NCI-H82 (cell line): ENCODE measurements at places on chromosomes 5 and 9.

DNA sequence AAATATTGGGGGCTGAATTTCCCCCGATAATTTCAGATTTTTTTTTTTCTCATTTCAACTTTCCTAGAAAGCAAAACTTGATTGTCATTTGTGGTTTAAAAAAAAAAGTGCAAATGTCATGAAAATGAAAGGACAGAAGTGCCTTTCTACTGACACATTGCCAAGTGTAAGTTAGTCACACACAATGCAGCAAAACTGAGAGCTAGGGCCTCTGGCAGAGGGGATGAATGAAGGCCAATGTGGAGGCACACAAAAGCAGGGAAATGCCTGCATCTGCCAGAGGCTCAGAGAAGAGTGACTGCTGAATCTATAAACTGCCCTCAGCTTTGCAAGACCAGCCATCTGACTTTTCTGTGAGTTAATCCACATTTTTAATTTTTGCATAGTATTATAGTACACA lies 6.8 kb upstream of the IFNA5 start:
- DNase-seq, result no peak

GRCh38 chr5:14464671-14465070 lies 116.9 kb upstream of the OTULINL start:
- DNase-seq, result peak; percentile 65

DNA sequence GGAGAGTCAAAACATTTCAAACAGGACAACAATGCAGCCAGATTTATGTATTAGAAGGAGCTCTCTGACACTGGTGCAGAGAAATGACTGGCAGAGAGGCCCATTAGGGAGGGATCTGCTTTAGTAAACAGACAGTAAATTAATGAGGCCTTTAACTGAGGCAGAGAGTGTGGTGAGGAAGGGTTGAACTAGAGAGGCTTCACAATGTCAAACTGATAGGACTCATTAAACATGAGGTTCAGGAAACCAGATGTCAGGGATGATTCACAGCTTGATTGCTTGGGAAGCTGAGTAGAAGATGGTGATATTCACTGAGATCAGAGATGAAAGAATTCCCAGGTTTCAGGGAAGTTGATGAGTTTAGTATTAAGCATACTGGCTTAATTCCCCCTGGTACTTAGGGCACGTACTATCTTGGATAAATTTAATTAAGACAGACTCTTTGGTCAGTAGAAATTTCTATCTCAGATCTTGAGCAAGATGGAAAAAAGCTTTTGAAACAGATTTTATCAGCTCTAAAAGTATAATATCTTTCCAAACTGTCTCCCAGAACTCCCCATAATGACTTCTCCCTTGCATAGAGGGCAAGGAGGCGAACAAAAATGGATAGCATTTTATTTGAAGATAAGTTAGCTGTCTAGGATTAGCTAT lies 8.6 kb upstream of the MUSK start:
- DNase-seq, result no peak

DNA sequence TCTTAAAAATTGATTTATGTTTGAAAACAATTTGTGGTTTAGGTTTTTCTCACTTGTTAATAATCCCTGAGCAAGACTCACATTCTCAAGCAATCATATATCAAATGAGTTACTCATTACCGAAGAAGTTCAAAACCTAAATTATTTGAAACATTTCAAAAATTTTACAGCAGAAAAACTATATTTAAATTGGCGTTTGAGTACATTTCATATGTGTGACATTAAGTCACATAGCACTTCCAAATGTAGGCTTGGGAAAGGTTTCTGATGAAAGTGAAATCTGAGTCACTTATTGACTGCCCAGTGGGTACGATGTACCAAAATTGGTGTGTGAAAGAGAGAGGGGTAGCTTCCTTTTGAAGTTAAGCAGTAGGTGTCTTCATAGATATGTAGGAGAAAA lies 411.4 kb upstream of the SGCD start:
- no peak for DNase-seq

GRCh38 chr5:140005145-140005591 lies 37.9 kb downstream of the NRG2 start:
- DNase-seq, result no peak

- no peak for DNase-seq
Observed at GRCh38 chr9:124475868-124476690, 25.8 kb downstream of the ADGRD2 start.

GRCh38 chr5:116035123-116035522 lies 2.9 kb downstream of the ARL14EPL start:
- DNase-seq, result no peak

DNA sequence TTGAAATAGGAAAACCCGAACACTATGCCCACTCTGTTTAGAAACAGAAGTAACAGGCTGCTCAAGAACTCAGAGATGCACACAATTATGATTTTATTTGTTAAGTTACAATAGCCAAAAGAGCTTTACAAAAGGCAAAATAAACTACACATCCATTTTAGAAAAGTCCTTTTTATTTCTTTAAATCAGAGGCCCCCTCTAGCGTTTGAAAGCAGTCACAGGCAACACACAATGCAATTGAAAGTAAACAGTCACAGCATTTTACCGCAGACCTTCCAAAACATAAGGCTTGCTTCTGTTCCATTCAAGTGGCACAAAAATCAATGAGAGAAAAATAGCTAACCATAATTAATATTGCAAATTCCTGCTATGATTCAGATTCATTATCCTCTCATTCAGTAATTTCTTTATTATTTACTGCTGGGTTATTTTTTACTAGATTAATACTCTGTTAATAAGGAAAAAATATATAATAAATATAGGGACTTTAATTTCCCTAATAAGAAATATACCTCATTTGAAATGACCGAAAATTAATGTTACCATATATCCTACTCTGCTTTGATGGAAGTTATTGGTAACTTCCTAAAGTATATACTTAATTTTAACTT lies 78.3 kb downstream of the CEP120 start:
- peak; percentile 57 for DNase-seq

DNA sequence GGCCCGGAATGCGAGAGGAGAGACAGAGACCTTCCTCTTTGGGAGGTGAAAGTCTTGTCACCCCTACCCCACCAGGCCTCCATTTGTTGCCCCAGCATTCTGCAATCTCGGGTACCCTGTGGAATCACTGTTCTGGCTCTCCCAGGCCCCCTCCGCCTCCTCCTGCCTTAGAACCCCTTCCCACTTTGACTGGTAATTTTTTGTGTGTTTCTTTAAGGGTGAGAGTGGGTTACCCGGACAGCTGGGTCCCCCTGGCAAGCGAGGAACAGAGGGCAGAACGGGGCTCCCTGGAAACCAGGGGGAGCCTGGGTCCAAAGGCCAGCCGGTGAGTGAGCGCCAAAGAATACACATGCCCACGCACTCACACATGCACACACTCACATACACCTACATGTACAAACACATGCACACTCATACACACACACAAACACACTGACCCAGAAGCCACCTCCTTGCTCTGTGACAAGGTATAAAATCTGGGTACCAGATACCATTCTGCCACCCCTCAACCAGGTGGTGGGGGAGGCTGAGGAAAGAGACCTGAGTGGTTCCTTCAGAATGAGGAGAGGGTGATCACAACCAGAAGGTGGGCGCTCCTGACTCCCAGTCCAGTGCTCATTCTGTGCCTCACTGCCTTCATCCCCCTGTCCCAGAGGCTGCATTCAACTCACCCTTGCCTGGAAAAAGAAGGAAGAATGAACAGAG lies 30.9 kb upstream of the ORM1 start:
- no peak for DNase-seq

- no peak for DNase-seq
Observed at GRCh38 chr9:129382281-129383018, 204.4 kb upstream of the IER5L start.

GRCh38 chr9:80072451-80072850 lies 500.7 kb downstream of the TLE4 start:
- DNase-seq, result no peak

DNA sequence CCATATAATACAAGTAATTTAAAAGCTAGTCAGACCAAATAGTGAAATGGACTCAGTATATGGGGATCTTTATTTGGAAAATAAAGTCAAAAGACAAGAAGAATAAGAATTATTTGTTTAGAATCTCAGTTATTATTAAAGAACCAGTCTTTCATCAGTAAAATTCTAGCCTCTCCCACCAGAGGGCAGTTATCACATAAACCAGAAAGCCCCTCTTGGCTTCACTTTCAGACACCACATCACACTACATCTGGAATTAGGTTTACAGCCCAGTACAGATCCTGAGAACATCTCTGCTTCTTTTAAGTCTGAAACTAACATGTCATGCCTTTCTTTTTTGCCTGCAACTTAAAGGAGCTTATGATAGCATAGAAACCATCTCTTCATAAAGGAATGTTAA lies 12.2 kb upstream of the HSPB3 start:
- DNase-seq, result peak; percentile 31

GRCh38 chr9:228929-229695 lies 14.4 kb downstream of the DOCK8 start:
- peak; percentile 88 for DNase-seq
